Sciatic nerve (tissue), 2 donors: ENCODE measurements at places on chromosomes 6 and 20.
A peak's percentile ranks its signal among the peaks of the same experiment; 100 is the strongest.

DNA sequence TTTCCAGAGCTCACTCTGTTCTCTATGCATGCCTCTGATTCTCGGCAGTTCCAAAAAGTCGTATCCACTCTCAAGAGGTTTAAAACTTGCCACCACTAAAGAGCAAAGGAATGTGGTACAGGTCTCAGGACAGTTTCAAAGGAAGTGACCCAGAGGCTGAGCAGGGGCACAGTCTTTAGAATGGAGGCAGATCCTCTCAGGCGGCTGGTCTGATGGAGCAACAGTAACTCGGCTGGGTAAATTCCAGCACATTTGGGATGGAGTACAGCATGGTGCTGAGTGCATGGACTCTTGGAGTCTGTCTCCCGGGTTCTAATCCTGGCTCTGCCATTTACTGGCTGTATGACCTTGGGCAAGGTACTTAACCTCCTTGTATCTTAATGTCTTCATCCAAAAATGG, 88.1 kb upstream of the BACH2 start:
- DNase-seq = no peak

DNA sequence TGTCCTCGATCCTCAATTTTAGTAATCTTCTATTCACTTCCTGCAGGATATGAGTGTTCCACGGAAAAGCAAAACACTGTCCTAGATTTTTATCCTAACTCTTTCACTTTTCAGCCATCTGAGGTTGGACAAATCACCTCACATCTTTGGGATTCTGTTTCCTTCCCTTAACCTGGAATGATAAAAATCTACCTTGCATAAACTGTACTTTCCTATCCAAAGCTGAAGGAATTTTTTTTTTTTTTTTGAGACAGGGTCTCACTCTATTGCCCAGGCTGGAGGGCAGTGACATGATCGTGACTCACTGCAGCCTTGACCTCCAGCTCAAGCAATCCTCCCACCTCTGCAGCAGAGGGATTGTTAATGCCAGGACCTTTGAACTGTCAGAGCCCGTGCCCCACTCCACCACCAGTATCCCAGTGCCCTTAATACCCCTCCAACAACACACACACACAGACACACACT, 20.5 kb downstream of the CAPN11 start:
- no peak for DNase-seq

DNA sequence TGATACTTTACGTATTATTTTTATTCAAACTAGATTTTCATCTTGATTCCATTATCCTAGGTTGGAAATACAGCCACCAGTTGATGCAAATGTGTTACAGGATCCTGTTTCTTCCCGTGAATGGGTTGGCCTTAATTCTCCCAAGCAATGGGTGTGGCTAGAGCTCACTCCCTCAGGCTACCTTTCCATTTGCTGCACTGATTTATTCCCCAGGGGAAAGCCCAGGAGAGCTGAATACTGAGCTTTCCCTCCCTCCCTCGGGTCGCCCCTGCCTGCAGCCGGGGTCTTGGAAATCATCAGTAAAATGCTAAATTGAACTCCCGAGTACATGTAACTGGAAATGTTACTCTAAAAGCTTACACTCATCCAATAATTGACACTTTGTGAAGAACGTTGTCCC, 9.9 kb downstream of the SMOC2 start:
- no peak for DNase-seq

GRCh38 chr20:47188540-47188939, 168.0 kb downstream of the ZMYND8 start:
- no peak for DNase-seq

DNA sequence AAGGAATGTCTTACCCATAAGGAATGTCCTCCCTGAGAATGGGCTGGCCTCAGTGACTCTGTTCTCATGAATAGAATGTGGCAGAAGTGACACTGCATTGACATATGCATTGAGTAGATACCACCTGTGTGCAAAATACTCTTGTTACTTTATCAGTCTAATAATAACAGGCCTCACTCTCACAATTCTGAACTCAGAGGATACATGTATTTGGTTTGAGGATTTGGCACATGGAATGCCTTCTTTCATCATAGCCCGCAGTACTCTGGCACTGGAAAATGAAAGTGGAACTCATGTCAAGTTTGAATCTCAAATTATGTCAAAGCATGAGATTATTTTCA, 52.9 kb upstream of the PLCB4 start:
- no peak for DNase-seq

DNA sequence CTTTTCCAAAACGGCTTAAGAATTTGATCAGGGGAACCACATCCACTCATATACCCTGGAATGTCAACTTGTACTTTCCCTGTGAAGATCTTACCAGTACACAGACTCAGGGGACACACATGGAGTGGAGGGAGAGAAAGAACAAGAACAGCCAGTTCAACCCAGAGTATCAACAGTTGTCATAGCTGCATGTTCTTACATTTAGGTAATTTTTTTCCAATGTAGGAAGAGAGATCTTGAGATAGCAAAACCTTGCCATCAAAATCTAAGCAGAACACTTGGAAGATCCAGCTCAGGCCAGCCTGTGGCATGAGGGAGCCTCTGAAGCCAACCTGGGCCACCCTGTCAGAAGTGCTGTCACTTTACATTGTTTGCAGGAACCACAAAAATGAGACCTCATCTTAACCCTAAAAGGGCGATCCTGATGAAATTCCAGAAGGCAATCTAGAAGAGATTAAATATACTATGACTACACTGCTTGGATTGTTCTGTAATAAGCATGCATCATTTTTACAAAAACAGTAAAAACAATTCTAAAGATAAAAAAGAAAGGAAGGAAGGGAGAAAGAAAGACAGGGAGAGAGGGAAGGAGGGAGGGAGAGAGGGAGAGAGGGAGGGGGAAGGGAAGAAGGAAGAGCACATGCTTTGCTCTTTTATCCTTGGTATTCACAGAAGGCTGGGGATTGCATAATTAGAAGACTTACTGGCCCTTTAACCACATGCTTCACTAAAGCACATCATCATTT, 124.7 kb upstream of the TCF21 start:
- no peak for DNase-seq

DNA sequence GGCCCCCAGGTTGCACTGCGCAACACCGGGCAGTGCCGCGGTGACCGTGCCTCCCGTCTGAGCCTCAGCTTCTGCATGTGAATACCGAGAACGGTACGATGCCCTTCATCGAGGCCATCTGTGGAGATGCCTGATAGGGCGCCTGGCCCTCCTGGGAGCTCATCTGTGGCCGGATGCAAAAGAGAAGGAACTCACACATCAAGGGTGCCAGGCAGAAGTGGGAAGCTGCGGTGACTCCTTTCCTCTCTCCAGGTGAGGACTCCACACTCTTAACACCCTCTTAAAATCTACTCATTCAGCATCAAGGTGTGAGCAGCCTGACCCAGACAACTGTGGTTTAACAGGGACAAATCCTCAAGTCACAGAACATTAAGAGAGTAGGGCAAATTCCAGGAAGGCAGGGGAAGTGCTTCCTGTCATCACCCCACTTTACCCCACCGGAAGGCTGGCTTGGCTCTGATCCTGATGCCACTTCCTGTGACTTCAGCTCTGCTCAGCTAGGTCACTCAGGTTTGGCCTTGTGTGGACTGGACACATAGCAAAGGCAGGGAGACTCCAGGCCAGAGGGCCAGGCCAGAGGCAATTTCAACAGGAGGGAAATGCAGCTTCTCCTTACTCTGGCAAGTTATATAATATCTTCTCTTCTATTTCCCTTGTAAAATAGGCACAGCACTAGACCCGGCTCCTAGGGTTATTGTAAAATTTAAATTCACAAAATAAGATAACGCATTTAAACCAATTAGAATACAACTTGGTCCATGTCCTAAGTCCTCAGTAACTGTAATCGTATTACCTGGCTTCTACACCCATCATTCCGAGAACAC, 69.4 kb downstream of the CPNE5 start:
- DNase-seq = no peak

- no peak for DNase-seq
These were observed 64.0 kb upstream of the CEP85L start for GRCh38 chr6:118715376-118715775.

GRCh38 chr6:16688984-16689636, 72.2 kb downstream of the ATXN1 start:
- no peak for DNase-seq

DNA sequence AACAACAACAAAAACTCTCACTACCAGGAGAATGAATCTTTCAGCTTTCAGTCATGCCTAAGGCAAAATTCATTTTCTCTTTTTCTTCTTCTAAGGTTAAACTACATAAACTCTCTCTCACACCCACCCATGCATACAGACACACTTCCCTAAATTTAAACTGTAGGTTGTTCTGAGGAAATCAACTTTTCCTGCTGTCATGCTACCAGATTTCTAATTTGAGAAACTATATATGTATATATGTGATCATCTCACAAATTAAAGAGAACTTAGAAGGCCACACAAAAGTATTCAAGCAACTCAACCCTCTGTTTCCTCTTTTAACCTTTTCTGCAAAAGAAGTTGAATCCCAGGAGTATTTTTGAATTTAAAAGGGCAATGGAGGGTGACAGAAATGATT, 532.5 kb downstream of the KIF16B start:
- DNase-seq = no peak

GRCh38 chr6:81293896-81294295, 458.6 kb downstream of the TENT5A start:
- DNase-seq = no peak

DNA sequence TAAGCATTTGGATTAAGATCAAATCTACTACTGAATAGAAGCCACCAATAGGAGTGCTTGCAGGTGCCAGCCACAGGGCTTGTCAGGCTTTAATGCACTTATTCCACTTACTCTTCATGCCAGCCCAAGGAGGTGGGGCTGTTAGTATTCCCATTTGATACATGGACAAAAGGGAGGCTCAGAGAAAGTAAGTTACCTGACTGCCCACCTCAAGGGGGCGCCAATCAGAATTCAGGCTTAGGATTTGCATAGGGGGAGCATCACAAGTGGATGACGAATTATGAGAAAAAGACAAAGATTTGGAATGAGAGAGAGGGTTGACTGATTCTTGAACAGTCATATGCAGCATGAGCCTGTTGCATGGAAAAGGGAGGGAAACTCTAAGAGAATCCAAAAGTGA, 188.4 kb upstream of the TSHZ2 start:
- no peak for DNase-seq

GRCh38 chr6:101478891-101479290, 85.4 kb downstream of the GRIK2 start:
- DNase-seq = no peak

DNA sequence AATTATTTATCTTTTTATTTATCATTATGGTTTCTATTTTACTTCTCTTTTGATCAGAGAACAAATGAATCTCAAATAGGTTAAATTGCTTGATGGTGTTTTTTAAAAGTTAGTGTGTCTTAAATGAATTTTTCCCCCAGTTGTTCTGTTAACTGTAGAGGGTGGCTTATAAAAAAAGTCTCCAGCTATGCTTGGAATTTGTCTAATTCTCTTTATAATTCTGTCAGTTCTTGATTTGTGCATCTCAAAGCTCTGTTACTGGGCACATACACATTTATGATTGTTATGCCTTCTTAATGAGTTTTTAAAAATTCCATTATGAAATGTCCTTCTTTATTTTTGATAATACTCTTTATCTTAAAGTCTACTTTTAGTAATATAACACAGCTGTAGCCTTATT, 58.0 kb downstream of the LIN28B start:
- no peak for DNase-seq

DNA sequence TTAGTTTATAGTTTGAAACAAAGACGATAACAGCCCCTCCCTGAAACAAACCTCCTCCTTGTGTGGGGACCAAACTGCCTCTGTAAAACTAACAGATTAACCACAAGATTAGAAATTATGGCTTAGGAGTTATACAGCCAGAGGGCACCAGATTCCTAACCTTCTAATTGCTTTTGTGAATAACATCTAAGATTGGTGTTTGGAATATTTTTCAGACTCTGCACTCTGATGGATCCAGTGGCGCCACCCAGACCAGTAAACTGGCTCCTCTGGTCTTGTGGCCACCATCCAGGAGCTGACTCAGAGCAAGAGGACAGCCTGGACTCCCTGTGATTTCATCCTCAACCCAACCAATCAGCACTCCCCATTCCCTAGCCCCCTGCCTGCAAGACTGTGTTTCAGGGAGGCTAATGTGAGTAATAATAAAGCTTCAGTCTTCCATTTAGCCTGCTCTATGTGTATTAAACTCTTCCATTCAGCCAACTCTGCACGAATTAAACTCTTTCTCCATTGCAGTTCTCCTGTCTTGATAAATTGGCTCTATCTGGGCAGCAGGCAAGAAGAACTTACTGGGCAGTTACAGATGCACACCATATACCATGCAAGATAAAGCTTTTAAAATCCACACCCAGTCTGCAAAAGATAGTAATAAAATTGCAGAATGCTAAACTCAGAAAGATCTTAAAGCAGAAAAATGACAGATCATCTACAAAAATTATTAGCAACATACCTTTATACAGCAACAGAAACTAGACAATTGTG, 58.5 kb upstream of the SLC22A16 start:
- no peak for DNase-seq

GRCh38 chr6:56359201-56359899, 112.0 kb upstream of the COL21A1 start:
- peak; percentile 76 for DNase-seq

- no peak for DNase-seq
These were observed 8.6 kb downstream of the ADAT2 start for GRCh38 chr6:143441680-143442545.

DNA sequence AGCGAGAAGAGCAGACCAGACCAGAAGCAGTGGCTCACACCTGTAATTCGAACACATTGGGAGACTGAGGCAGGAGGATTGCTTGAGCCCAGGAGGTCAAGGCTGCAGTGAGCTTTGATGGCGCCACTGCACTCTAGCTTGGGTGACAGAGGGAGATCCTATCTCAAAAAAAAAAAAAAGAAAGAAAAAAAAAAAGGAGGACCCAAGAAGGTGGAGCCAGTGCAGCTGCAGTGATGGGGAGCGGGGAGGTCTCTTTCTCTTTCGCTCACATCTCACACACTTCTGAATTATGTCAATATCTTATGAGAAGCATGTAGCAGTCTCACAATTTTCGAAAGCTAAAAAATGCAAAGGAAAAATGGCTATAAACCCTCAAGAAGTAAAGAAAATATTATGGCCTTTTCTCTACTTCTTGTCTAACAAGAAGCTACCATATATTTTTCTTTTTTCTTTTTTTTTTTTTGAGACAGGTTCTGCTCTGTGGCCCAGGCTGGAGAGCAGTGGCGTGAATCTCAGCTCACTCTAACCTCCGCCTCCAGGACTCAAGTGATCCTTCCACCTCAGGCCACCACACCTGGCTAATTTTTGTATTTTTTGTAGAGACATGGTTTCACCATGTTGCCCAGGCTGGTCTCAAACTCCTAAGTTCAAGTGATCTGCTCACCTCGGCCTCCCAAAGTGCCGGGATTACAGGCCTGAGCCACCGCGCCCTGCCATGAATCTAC, 3.8 kb upstream of the SPO11 start:
- DNase-seq = no peak

GRCh38 chr6:149435919-149436586, 36.0 kb downstream of the SUMO4 start:
- DNase-seq = no peak

GRCh38 chr6:63649269-63649668, 13.7 kb downstream of the PHF3 start:
- no peak for DNase-seq

GRCh38 chr6:21259660-21260059, 333.9 kb upstream of the SOX4 start:
- DNase-seq = no peak

- DNase-seq = no peak
These were observed 21.7 kb upstream of the BHLHE23 start for GRCh38 chr20:63028461-63028921.

- peak; percentile 71 for DNase-seq
These were observed 46.2 kb upstream of the ZNF184 start for GRCh38 chr6:27518881-27519795.
